Cortex of kidney (tissue), 1 donor: ENCODE measurements at places on chromosomes 2 and 18.

DNA sequence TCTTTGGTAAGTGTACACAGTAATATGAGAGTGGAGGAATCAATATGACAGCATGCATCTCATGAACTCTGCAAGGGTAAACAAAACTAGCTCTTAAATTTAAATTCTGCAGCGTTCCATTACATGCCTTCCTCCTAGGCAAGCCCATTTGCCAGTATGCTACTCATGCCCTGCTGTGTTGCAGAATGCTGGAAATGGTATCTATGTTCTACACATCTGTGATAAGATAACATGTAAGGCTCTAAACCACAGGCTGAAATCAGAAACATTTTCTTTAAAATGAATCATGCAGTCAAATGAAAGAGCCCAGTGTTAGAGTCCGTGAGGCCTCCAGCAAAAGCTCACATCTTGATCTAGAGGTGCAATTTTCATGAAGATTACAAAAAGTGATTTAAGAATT, 112.8 kb upstream of the FN1 start:
- DNase-seq, result no peak

DNA sequence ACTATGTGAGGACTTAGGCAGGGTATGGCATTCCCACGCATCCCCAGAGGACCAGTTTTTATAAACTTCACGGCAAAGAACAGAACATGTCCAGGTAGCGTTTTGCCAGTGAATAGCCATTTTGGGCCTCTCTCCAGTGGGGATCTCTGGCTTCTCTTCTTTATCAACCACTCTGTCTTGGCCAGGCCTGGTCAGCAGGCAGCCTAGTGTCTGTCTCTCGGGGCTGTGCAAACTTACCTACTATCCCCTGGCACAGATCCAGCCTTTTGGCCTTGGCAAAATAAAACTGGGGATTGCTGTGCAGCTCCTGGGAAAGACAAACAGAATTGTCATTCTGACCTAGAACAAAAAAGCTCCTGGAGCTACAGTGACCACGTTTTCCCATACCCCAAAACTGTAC, 14.5 kb downstream of the CAPN14 start:
- DNase-seq, result no peak

DNA sequence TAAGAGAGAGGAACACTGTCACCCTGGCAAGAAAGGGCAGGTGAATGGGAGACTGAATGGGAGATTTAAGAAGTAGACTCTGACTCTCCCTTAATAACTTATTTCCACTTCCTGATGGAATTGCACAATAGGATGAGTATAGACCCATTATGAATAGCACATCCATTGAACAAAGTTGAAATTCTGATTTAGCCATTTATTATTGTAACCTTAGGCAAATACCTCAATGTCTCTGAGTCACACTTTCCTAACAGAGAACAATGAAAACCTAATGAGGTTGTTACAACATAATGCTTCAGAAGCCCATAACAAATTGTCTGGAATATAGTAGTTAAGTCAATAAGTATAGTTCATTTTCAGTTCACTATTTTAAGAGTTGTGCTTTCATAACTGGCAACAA, 78.9 kb downstream of the NRXN1 start:
- DNase-seq, result no peak

- no peak for DNase-seq
Observed at GRCh38 chr2:17482651-17483050, 35.6 kb downstream of the RAD51AP2 start.

GRCh38 chr18:46809145-46809544, 52.3 kb upstream of the ST8SIA5 start:
- no peak for DNase-seq

DNA sequence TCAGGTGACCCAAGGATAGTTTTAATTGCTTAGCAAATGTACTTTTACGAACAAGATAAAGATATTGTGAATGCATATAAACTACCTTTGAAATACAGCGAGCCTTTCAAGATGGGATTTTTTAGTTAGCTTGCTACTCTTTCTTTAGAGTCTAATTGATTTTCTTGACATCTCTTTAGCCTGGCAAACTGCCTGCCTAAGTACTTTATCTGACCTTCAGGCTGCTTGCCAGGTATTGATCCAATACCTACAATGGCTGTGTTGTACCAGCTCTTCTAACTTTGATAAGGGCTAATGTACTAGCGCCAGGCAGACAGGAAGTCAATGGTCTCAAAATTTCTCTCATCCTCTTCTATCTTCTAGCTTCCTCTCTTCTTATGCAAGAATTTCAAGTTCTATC, 414.4 kb upstream of the ACVR2A start:
- no peak for DNase-seq

- DNase-seq, result no peak
Observed at GRCh38 chr2:223723954-223724411, 113.4 kb downstream of the AP1S3 start.

- DNase-seq, result no peak
Observed at GRCh38 chr18:47522359-47522758, 270.9 kb upstream of the SKOR2 start.

DNA sequence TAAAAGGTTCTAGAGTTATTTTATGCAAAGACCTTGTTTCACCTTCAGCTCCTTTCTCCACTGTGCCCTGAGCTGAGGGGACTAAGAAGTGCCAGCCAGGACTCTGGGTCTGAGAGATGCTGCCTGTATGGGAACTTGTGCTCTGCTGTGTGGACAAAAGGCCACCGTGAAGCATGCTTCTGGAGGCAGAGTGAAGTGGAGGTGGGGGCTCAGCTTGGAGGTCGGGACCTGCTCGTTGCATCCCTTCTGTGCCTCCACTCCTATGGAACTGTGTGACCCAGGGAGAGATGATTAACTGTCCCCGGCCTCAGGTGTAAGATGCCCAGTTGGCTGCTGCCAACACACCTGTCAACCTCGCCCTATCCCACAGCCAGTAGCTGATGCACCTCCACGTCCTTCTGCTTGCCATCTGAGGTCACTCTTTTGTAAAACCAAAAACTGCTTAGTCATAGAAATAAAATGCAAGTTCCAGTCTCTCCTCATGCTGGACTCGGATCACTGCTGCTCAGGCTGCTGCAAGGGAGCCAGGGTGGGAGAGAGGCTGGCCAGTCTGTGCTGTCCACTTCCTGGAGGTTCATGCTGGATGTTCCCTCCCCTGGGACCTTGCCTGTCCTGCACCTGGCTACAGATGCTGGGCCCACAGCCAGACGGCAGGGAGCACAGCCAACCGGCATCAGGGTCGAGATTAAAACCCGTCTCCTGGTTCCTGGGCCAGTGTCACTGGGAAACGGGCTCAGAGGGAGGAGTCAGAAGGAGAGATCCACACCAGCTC, 113.2 kb downstream of the ACKR3 start:
- no peak for DNase-seq

DNA sequence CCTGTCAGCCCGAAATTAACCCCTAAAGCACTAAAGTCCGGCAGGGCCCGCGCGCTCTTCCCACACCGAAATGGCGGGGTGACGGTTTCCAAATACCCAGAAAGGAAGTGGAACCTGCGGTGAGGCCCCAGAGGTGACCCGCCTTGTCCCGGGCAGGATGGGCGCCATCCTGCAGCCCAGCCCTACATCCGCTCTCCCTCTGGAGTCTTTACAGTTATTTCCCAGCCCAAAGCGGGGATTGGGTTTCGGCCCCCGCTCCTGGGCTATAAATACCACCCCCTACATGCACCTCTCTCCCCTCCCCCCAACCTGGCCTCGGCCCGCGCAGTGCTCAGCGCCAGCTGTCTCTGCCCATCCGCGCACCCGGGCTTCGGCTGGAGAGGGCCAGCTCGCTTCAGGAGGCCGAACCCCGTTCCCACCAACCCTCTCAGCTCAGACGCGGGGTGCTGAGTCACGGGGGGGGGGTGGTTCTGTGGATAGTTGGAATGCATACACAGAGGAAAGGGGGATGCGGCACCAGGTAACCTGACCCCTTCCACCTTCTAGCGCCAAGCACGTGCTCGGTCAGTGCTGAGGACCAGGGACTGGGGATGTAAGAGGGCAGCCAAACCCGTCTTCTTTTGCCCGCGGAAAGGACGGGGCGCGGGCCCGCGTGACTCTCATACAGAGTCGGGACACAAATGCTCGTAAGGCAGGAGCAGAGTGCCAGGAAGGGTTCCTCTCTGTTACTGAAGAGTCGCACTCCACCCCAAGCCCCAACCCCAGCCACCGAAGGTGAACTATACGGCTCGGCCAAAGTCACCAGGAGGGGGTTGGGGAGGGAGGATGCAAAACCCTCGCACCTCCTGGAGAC, at the start of gene TUBA4B:
Gene TUBA4B, plus strand, starts transcription at position 344 of the 853 bp plus-strand sequence. Its CDS starts 165 bp downstream, at position 509.
- DNase-seq, result no peak
